CD4-positive, CD25-positive, alpha-beta regulatory T cell (primary cell): ENCODE measurements at places on chromosomes 4 and X.
A peak's percentile ranks its signal among the peaks of the same experiment; 100 is the strongest.

GRCh38 chr4:152352215-152352614 lies 183.7 kb downstream of the FBXW7 start:
- DNase-seq, result no peak

GRCh38 chr4:80948141-80948540 lies 82.4 kb upstream of the BMP3 start:
- no peak for DNase-seq

DNA sequence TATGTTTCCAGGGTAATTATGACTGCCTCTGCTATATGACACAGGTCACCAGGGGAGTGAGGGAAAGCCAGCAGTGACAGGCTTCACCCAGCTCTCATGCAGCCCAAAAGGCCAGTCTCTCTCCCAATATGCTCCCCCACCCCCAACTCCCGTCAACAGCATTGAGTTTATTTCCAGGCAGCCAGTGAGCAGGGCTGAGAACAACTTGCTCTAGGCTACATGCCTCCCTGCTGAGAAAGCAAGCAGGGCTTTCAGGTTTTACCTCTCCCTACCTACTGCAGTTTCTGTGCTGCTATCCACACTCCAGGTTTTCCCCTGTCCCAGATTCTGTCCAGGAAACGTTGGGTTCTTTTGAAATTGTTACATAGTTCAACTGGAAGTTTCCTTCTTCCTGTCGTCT lies 291.4 kb downstream of the PABPC4L start:
- DNase-seq, result no peak

GRCh38 chr4:99610605-99611175 lies 36.1 kb downstream of the MTTP start:
- no peak for DNase-seq

- no peak for DNase-seq
These were observed 28.6 kb upstream of the MXD4 start for GRCh38 chr4:2290488-2290887.

- DNase-seq, result no peak
These were observed 672 bp downstream of the PGM2 start for GRCh38 chr4:37827030-37827685.

DNA sequence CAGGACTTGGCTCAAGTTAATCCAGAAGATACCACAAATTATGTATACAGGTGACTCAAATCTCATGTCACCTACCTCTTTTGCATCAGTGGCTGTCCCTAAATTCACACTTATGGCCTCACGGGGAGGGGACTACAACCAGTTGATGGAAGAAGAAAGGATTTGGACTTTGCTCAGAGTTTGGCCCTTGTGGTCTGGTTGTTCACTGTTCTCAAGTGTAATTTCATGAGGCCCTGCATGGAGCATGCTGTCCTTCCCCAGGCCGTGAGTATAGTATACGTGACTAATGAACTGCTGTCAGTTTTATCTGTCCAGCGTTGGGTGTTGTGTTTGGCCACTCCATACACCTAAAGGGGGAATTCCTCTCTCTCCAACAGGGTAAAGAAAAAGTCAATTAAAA lies 27.5 kb upstream of the LSM6 start:
- DNase-seq, result no peak

DNA sequence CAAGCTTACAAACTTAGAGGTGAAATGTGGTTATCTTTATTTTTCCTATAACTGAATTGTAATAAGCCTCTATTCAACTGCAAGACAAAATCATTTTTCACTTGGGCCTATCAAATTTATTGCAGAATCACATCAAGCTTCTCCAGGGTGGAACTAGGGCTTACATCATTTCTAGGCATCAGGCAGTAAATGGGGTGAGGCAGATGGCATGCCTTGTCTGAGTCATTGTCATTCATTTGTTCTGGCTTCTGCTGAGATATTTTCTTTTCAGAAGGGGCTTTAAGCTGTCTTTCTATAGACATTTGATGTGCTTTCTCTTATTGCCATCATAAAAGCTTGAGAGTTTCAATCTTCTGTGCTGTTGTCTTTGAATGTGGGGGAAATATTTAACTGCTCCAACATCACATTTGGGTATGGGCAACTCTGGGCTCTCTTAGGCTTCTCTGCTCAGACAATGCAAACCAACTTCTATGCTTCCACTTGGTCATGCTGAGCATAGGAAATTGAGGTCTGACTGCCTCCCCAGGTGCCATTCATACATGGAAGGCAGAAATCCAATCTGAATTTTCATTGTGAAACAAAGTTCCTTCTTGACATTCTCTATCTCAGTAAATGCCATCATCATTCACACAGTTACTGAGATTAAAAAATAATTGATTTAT lies 225.8 kb upstream of the GIMD1 start:
- DNase-seq, result no peak

DNA sequence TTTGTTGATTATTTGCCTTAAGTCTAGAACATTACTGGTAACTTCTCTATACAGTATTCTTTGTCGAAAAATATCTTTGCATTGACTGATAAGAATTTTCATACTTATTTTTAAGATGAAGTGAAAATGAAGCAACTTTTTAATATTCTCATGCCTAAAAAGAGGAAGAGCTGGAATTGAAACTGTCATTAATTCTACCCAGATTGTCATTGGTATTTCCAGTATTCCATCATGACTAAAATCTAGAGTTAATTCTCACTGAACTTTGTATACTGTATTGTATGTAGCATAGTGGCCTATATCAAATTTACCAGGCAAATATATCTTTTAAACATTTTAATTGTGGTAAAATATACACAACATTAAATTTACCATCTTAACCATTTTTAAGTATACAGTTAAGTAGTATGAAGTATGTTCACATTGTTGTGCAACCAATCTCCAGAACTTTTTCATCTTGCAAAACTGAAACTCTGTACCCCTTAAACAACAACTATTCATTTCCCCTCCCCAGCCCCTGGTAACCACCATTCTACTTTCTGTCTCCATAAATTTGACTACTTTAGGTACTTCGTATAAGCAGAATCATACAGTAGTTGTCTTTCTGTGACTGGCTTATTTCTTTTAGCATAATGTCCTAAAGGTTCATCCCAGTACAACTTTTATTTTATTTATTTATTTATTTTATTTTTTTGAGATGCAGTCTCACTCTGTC lies 24.3 kb upstream of the ZNF41 start:
- no peak for DNase-seq

- no peak for DNase-seq
These were observed 66.6 kb downstream of the EDNRA start for GRCh38 chr4:147547314-147548056.

DNA sequence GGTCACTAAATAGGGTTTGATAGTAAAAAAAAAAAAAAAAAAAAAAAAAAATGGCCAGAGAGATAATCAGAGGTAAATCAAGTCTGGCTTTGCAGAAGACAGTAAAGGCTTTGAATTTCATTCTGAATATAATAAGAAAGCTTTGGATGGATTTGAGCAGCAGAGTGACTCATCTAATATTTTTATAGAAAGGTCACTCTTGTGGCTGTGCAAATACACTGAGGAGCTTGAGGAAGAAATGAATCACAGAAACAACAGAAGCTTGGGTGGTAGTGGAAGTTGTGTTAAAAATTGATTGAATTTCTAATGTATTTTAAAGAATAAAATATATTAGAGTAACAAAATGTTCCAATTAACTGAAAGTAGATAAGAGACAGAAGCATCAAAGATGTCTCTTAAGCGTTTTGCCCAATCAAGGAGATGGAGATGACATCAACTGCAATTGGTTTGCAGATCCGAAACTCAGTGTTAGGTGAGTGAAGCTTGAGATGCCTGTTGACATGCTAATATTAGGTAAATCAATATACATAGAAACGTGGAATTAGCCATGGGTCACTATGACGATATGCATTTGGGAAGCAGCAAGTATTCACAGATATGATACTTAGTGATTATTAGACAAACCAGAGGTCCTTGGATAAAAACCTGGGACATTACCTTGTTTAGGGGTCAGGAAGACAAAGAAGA lies 280.5 kb downstream of the GPM6A start:
- no peak for DNase-seq

GRCh38 chrX:45517090-45517973 lies 316.7 kb upstream of the DIPK2B start:
- DNase-seq, result no peak

GRCh38 chr4:7775396-7775795 lies 164.3 kb downstream of the AFAP1 start:
- DNase-seq, result no peak

GRCh38 chr4:128776794-128777216 lies 32.7 kb upstream of the JADE1 start:
- DNase-seq, result no peak

- peak; percentile 23 for DNase-seq
These were observed 9.6 kb downstream of the BMP3 start for GRCh38 chr4:81040012-81040659.

- DNase-seq, result no peak
These were observed 20.2 kb downstream of the EPGN start for GRCh38 chr4:74328501-74328900.

- no peak for DNase-seq
These were observed 106.8 kb upstream of the CBLL2 start for GRCh38 chrX:22165732-22166457.

DNA sequence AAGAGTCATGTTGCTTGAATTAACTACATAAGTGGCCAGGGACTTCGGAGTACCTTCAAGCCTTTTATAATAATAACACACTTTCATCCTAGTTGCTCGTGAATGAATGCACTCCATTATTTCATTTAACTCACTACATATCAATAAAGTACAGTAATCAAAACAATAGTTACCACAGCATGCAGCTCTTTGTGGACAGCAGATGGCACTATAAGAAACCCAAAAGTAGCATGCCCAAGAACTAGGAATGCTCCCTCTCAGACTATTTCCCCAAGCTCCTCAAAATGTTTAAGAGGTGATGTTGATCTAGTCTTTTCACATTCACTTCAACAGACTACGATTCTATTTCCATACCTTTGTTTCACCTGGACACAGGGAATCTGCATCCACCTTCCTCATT lies 500.8 kb upstream of the DIAPH2 start:
- no peak for DNase-seq

- no peak for DNase-seq
These were observed 39.6 kb downstream of the DGKK start for GRCh38 chrX:50430917-50431575.

DNA sequence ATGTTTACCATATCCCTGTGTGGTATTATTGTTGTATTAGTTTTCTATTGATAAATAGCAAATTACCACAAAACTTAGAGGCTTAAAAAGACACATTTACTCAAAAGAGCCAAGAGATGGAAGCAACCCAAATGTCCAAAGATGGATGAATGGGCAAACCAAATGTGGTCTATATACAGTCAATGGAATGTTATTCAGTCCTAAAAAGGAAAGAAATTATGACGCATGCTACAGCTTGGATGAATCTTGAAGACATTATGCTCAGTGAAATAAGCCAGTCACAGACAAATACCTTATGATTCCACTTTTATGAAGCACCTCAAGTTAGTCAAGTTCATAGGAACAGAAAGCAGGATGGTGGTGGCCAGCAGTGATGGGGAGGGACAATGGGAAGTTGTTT lies 144.7 kb downstream of the QDPR start:
- DNase-seq, result no peak

DNA sequence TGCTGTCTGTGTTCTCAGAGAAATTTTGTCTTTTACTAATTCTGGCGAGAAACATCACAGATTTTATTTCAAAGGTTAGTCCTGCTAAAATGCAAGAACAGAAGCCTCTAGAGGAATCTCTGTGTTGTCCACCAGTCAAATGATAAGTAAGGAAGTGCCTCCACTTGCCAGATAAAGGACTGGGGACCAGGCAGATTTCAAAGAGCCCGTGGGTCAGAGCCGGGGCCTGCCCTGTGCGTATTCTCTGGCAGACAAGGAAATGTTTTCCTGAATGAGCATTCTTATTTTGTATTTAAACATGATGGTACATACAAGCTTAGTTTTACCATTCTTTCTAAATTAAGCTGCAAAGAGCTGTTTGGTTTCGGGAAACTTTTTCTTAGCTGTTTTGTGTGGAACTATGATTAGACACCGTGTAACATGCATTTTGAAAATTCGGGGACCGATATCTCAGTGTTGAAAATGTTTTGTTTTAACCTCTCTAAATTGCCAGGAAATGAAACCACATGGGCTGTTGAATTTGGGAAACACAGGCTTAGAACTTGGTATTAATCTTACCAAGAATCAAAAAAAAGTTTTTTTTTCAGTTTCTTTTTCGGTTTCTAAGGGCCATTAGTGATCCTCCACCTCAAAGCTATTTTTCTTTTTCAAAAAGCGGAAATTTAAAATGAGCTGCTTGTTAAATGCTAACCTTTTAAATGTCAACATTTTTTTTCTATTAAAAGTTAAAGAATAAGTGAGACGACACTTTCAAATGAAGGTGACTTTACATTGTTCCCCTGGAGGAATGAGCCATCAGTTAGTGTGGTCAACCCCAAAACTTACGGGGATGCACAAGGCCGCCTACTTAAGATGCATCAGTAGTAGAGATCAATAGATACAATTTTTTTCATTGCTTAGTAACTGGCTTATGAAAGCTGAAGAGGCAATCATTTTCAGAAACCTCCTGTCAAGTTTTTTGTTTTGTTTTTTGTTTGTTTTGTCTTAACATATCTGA lies 89.6 kb upstream of the MTM1 start:
- peak; percentile 68 for DNase-seq

DNA sequence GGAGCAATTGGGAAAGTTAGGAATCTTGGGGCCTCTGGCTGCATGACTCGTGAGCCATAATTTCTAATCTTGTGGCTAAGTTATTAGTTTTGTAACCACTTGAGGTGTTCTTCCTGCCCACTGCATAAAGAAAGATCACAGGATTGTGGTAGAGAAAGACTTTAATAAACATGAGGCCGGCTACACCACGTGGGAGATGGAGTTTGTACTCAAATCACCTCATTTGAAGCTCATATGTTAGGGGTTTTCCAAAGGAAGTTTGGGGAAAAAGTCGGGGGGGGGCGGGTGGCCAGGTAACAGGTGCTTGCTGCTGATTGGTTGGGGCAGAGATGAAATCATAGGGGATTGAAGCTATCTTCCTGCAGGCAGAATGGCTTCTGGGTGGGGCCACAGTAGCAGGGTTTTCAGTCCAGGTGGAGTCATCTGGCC lies 287.8 kb downstream of the ZNF674 start:
- DNase-seq, result no peak

DNA sequence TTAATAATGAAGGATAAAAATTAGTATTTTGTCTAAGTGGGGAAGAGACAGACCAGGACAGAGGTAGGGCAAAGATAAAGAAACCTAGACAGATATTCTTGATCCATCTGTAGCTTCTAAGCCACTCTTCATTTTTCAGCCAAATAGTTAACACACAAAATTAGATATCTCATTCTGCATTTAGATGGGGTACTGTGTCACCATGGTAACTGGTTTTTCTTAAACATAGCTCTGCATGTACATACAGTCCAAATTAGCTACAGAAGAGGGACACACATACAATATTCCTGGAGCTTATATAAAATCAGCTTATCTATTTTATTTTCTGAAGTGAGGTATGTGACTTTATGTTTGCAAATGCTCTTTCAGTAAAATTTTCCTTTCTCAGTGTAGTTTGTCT lies 393.7 kb downstream of the PPP3CA start:
- DNase-seq, result no peak

GRCh38 chr4:87570290-87570805 lies 38.0 kb upstream of the DSPP start:
- no peak for DNase-seq

DNA sequence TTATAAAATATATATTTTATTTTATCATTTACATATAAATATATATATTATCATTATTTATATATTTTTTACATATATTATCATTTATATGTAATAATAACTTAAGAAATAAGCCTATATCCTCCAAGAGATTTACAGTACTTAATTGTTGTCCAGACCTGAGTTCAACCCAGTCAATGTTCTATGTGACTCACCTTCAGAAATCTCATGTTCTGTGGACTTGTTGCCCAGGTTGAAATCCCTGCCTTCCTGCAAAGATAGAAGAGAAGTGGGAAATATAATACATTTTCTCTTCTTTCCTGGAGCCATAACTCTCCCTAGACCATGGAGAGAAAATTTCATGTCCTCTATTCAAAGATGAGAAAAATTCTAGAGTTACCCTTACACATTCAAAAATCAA lies 247.3 kb downstream of the PARM1 start:
- DNase-seq, result no peak
